Fibroblast of lung (primary cell): ENCODE measurements at places on chromosomes 16 and 17.

DNA sequence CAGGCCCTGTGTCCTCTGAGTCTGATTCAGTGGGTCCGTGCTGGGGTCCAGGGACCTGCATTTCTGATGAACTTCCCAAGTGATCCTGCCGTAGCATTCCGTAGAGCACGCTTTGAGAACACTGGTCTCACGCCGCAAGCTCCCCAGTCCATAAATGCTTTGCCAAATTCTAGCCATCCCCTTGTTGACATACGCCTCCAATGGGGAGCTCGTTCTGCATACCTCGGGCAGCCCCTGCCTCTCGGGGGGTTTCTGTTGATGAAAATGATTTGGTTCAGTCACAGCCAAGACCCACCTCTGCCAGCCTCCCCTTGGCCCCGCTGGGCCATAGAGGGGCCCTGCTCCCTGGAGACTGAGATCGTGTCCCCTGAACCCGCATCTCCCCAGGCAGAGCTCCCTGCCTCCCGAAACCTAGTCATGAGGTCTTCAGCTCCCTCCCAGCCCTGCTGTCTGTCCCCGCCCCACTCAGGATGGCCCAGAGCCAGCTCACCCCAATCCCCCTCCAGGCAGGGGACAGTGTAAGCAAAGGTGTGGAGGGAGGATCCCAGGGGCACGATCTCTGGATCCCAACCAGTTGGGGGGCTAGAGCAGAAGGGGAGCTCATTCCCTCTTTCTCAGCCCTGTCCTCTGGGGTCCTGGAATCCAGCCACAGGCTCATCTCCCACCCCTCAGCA is 16.2 kb upstream of the SPNS2 start:
- no peak for DNase-seq

DNA sequence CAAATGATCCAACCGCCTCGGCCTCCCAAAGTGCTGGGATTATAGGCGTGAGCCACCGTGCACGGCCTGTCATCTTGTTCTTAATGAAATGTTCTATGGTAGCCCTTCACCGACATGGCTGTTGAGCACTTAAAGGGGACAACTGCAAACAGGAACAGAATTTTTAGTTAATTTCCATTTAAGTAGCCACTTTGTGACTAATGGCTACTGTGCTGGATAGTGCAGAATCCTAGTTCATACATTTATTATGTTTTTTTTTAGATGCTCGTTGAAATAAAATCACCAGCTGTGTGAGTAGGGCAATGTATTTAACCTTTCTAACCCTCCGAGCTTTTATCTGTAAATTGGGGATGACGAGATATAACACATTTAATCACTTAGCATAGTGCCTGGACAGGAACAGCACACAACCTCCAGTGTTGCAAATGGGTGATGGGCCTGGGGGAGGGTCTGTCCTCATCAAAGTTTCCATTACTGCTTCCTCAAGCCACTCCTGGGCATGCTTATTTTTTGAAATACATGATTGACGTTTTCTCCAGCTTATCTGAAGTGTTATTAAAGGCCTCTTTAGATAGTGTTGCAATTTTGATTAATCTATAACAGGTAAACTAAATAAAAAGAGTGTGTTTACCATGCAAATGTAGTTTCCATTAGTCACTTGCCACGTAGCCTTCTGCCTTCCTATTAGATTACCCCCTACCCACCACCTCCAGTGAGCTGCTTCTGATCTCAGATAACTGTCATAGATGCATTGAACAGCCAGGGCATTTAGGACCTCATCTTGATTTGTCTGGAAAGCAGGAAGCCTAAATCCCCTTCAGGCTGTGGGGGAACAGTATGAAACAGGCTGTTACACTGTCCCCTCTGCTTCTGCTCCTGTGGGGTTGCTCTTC is 42.5 kb upstream of the TANC2 start:
- no peak for DNase-seq

DNA sequence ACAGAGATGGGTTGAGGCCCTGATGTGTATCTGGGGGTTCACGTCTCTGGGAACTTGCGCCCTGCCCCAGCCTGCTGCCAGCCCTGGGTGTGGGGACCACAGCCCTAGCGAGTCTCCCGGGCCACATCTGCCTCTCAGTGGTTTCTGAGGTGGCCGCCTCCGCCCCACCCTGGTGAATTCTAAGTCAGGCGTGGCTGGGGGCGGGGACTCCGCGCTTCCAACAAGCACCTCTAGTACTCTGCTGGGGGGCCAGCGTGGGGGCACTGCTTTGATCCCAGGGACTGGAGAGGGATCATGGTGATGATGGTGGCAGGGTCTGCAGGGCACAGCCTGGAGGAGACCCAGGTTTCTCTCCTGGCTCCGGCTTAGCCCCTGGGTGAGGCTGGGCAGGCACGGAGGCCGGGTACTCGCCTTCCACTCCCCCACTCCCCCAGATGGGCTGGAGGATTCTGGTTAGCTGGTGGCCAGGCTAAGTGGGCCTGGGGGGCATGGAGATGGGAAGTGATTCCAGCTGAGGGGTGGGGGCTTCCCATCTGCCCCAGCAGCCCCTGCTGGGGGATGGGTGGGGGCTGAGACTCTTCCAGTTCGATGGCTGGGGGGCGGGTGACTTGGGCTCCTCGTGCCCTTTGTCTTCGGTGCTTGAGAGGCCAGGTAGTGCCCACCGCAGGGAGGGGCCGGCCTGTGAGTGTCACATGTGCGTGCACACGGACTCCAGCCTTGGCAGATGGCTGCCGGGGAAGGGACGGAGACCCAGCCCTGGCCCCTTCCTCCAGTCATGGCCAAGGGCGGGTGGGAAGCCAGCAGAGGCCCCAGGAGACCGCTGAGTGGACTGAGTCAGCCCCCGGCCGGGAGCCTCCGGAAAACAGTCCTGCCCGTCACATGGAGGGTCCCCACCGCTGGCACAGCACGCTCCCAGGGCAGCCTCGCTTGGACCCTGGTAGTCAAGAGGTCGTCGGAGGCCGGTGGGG is 3.9 kb downstream of the GLIS2 start:
- DNase-seq: no peak

DNA sequence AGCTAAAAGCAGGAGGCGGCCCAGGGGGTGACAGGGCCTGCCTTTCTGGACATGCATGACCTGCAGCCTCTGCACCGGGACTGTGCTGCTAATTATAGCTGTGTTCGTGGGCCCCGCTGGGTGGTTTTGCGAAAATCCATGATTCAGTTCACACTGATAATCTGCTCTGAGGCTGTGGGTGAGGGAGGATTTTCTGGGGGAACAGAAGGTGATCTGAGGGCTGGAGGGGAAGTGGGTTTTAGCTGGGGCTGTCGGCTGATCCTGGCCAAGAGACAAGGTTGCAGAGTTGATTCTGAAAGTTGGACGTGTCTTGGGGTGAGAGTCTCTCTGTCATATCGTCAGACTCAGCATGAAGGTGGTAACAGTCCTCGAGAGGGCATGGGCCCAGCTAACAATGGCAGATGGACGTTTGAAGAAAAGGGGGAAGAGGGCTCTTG is 187.5 kb upstream of the ZNF469 start:
- DNase-seq: no peak

GRCh38 chr16:58515871-58516767 is 802 bp downstream of the SETD6 start:
- DNase-seq: no peak

DNA sequence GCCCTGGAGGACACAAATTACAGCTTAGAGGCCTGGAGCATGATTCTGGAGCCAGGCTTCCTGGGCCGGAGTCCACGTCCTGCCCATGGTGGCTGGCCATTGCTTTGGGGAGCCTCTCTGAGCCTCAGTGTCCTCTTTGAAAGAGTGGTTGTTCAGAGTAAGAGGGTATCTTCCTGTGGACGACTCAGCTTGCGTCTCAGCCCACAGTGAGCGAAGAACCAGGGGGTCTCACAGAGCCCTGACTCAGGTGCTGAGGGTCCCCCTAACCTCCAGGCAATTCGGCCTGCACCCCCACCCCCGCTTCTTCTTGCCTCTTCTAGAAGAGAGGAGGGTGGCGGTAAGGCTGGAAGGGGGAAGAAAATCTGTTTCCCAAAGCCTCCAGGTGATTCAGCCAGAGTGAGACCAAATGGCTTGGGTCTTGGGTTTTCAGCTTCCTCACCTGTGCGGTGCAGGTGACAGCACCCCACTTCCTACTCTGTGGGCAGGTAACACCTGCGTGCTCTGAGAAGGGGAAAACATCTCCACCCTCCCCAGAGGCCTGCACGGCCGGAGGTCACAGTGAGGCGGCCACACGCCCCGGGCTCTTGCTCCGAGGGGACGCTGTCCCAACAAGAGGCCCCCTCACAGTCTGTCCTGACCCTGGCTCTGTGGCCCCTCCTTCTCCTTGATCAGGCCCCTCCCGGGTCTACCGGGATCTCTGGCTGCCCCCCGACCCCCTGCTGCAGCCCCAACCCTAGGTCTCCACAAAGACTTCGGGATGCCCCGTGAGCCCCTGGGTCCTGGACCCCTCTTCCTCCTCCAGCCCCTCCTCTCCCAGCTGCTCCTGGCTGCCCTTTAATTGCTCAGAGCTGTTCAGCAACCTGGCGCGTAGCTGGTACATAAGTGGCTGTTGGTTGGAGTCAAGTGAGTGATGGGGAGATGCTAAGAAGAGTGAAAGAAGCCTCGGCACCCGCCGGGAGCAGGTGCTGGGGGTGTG is 119.2 kb downstream of the METRNL start:
- no peak for DNase-seq

DNA sequence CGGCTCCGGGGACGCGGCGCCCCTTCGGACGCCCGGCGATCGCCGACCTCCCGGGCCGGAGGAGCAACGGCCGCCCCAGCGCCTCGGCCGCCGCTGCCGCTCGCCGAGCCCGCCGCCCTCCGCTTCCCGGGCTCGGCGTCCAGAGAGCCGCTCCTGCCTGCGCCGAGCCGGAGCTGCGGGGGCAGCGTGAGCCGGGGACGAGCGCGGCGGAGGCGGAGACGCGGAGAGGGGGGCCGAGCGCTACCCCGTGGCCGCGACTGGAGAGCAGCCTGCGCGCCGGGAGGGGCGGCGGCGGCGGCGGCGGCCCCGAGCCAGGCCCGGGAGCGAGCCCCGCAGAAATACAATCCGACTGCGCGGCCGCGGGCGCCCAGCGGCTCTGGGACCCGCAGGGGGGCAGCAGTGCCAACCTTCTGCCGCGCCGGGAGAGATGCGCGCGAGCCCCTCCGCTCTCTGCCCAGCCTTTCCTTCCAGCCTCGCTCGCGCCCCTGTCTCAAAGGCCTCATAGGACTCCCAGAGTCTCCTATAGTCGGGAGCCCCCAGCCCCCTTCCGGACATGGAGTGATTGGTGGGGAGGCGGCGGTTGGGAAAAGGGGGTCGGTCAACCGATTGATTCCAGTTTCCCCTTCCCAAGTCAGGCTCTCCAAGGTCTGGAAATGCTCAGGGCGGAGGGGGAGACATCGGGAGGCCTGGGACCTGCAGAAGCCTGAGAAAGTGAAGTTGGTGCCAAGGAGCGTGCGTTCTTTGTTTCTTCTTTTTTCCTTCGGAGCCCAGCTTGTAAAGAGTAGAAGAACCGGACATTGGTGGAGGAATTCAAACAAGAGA is 1.0 kb upstream of the SDK2 start:
- DNase-seq: peak; percentile 26

GRCh38 chr17:72121164-72122009 is 567 bp downstream of the SOX9 start:
- DNase-seq: peak; percentile 79

- DNase-seq: no peak
These were observed 38.7 kb upstream of the RHBDL3 start for GRCh38 chr17:32226886-32227285.

GRCh38 chr16:57123974-57124674 is 31.7 kb downstream of the CPNE2 start:
- DNase-seq: no peak

- no peak for DNase-seq
These were observed 2.3 kb downstream of the SGSH start for GRCh38 chr17:80217703-80218362.

DNA sequence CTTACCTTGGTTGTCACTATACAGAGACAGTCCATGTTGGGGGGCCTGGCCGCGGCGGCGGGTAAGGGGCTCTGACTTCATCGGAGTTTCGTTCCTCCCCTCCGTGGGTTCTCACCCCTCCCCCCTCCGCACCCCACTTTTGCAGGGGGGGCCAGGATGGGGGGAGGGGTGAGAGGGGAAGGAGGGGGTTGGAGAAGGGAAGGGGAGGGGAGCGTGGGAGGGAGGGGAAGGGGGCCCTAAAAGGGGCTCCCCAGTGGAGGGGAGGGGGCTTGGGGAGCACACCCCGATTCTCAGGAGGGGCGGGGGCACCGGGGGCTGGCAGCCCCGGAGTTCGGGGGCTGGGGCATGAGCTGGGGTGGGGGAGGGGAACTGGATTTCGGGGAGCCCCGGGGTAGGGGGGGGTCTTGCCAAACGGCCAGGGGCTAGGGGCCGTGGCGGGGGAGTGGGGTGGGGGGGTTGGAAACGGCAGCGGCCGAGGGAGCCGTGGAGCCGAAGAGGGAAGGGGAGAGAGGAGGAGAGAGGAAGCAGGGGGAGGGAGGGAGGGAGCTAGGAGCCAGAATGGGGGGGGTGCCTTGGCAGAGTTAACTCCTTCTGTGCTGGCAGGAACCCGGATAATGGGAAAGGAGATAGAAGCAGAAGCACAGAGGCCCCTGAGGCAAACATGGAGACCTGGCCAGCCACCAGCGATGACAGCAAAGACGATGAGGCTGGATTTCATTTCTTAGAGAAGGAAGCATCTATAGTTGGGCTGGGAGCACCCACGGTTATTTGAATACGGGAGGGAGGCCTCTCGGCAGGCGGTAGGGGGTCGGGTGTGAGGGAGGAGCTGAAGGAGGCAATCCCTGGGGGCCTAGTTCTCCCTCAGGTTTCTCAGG is 2.3 kb downstream of the DLG4 start:
- peak; percentile 80 for DNase-seq

- DNase-seq: no peak
These were observed 133.5 kb downstream of the RGS9 start for GRCh38 chr17:65270499-65271253.

DNA sequence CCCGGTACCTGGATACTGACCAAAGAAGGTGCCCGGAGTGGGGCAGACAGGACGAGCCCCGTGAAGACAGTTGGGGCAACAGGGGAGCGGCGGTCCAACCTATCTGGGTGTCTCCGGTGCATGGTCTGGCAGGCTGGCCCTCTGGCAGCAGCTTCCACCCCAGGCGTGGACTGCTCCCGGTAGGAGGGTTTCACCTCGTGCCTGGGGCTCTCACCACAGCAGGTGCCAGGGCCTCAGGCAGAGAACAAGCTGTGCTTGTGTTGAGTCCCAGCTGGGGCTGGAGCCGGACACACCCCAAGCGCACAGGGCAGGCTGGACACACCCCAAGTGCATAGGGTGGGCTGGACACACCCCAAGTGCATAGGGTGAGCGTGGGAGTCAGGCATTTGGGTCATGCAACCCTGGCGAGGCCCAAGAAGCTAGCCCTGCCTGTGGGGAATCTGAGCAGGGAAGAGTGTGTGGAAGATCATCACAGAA is 1.5 kb upstream of the FBXL16 start:
- no peak for DNase-seq
